ENCODE measurements at places on chromosomes 1 and 21.

GRCh38 chr1:205842229-205842628 lies 7.7 kb downstream of the PM20D1 start:
- no peak for DNase-seq

DNA sequence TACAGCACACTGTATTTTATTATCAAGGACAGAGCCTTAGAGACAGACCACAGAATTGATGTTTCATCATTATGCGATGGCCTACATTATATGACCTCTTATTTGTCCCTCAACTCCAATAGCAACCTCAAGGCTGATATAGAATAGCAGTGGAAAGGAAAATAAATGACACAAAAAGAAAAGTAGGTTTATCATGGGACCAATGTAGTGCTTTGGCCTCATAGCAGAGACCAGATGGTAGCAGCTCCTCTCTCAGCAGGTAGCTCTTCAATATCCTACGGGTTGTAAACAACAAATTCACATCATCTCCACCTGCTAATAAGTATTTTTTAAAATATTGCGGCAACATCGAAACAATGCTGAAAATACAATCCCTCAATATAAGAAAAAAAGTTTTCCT lies 25.2 kb downstream of the ANP32E start:
- DNase-seq, result no peak

DNA sequence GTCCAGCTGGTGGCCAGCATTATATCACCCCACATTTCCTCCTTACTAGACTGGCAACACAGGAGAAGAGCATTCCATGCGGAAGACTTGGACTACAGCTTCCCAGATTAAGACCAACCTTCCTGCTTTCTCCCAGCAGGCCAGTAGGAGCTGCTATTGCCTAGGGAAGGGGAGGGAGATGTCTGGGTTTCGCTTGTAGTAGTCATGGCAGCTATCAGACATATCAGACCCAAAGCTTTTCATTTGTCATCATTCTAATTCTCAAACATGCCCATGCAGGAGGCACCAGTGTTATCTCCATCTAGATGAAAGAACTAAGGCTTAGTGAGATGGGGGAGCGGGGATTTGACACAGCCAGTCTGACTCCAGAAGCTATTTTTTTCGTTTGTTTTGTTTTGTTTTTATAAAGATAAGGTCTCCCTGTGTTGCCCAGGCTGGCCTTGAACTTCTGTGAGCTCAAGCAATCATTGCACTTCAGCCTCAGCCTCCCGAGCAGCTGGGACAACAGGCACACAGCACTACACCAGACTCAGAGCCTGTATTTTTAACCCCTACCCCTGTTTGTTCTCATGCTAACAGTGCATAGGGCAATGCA lies 4.5 kb downstream of the PLA2G2A start:
- peak; percentile 3 for DNase-seq

- DNase-seq, result no peak
Measured at GRCh38 chr1:81756872-81757271, 43.9 kb upstream of the ADGRL2 start.

- no peak for DNase-seq
Measured at GRCh38 chr1:36925251-36925650, 109.1 kb downstream of the GRIK3 start.

DNA sequence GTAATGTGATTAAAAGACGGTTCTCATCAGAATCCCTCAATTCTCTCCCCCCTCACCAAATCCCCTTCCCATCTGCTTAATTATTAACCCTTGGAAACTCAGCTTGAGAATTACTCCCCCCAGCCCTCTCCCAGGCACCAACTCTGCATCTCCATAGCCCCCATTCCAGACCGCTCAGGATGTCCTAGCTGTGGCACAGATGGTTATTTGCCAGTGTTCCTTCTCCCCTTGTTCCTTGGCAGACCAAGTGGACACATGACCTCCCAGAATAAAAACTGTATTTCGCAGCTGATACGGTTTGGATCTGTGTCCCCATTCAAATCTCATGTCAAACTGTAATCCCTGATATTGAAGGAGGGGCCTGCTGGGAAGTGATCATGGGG lies 14.6 kb downstream of the HENMT1 start:
- no peak for DNase-seq

GRCh38 chr1:197180252-197180878 lies 33.9 kb upstream of the ASPM start:
- no peak for DNase-seq

- no peak for DNase-seq
Measured at GRCh38 chr1:228079013-228079412, 3.5 kb upstream of the ARF1 start.

DNA sequence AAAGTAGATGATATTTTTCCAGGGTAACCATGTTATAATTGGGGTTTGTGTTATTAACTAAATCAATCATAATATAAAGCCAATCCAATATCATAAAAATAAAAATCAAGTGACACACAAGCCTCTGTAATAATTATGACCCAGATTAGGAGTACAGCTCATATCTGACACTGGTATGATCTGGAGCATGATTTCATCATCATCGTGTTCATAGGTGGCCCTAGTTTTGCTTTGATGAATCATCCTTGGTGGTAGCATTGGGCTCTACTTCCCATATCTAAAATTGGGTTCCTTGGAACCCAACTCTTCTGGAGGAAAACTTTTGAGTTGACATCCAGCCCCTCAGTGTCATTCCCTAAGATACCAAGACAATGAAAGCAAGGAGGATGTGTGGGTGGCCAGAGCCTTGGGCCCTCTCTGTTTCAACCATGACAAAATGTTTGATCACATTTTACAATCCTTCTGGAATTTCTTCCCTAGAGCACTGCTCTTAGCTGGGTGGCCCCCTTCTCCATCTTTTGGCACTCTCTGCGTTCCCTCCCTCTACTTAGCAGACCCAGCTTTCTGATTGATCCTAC lies 37.0 kb upstream of the ENAH start:
- DNase-seq, result no peak

- DNase-seq, result no peak
Measured at GRCh38 chr1:217363319-217363718, 267.6 kb downstream of the GPATCH2 start.

- DNase-seq, result no peak
Measured at GRCh38 chr1:227316456-227316855, 1.8 kb downstream of the CDC42BPA start.

DNA sequence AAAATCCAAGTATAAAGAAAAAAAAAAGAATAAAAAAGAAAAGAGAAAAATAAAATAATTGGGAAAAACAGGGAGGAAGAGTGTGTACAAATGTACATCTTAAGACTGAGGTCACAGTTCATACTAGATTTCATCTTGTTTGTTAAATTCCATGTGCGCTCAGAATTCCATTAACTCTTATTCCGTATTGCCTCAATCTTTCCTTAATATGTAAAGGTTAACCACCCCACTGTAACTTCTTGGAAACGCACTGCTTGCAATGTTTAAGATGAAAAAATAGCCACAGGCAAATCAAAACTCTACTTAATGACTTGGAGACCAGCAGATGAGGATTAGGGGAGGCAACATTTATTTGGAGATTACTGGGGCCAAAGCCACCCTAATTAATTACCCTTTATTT lies 23.9 kb upstream of the KCNE1 start:
- DNase-seq, result no peak

- DNase-seq, result no peak
Measured at GRCh38 chr21:27569091-27569490, 602.2 kb upstream of the ADAMTS5 start.

- DNase-seq, result no peak
Measured at GRCh38 chr1:194378517-194378916, 1192.1 kb upstream of the B3GALT2 start.

- peak; percentile 56 for DNase-seq
Measured at GRCh38 chr1:2044510-2045319, 5.5 kb upstream of the PRKCZ start.

- DNase-seq, result no peak
Measured at GRCh38 chr1:226506921-226507320, 41.6 kb upstream of the STUM start.

- DNase-seq, result no peak
Measured at GRCh38 chr1:119081267-119081666, 59.2 kb downstream of the WARS2 start.

DNA sequence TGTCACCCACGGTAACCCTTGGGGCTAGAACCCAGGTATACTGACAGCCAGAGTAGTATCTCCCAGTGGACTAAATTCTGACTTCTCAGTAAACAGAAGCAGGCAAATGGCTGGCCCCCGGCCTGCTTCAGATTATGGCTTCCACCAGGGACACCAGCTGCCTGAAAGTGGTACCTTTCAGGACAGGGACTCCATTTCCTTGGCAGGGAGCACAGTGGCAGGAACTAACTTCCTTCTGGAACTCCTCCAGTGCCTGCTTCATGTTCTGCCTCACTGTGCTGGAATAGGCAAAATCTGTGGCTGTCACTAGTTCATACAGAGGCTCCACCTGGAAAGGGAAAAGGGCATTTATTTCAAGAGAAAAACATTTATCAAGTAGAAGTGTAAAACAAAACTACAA lies 32.7 kb downstream of the C8B start:
- no peak for DNase-seq

DNA sequence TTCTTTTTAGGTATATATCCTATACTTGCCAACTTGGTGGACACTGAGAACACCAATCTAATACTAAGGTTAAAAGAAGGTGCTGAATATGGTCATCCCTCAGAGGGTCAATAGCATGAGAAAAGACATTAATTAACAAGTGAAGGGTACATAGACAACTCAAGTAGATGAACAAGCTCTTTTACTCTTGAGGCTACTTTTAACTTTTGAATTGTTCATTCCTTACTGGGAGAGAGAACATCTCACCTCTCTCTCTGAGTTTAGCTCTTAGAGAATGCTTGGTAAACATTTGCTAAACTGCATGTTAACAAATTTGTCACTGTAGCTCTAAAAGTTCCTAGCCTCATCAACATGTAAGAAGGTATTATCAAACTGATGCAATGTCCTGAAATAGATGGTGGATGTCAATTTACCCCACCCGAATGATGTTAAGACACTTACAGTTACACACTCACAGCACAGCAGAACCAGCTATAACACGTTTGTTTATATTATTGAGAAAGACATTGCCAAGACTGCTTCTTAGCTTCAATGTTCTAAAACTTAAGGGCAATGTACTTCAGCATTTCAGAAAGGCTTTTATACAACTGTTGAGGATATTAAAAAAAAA lies 35.9 kb downstream of the HEATR1 start:
- DNase-seq, result no peak

GRCh38 chr1:219963432-219963831 lies 35.1 kb upstream of the SLC30A10 start:
- DNase-seq, result no peak

DNA sequence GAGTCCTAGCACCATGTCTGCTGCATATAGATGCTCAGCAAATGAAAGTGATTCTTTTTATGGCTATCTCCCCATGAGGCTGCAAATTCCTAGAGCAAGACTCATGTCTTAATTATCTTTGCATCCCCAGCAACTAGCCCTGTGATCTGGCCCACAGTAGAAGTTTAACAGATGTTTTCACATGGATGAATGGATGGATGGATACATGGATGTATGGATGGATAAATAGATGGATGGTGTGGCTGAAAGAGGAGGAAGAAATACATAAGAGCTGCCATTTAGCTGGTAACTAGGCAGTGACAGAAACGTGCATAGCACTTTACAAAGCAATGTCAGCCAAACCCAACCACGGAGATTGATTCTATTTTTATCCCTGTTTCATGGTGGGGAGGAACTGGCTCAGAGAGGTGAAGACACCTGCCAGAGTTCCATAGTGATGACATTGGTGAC lies 32.7 kb upstream of the ZBTB40 start:
- DNase-seq, result no peak

- no peak for DNase-seq
Measured at GRCh38 chr1:209708297-209708696, 3.7 kb downstream of the HSD11B1 start.

DNA sequence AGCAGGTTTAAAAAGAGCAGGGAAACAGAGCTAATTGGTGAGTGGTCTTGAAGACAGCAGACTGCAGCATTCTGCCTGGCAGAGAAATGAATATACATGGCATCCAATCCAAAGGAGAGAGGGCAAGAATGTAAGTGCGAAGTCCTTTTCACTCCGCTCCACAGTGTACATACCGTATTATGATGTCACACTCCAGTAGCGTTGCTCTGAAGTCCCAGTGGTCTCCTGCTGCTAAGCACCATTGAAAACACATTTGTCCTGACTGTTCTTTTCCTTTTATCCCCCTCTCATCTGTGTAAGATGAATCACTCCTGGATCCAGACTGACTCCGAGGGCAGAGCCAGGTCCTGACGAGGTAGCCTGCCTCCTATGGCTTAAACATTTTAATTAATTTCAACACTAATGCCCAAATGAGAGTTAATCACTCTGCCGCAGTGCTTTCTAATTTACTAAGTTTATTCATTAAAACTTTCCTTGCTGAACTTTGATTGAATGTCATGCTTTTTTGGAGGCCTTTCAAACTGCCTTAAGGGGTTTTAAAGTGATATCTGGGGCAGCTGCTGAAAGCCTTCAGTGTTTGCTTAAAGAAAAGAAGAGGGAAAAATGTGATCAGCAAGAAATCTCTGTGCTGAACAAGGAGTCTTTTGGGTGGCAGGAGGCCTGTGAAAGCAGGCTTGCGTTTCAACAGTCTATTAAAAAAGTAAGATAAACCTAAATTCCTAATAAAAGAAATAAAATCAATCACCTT lies 227.2 kb downstream of the ATG4C start:
- no peak for DNase-seq

- no peak for DNase-seq
Measured at GRCh38 chr21:35368326-35368725, 319.2 kb upstream of the RUNX1 start.

- no peak for DNase-seq
Measured at GRCh38 chr21:30434033-30434631, 4.1 kb downstream of the KRTAP13-4 start.

DNA sequence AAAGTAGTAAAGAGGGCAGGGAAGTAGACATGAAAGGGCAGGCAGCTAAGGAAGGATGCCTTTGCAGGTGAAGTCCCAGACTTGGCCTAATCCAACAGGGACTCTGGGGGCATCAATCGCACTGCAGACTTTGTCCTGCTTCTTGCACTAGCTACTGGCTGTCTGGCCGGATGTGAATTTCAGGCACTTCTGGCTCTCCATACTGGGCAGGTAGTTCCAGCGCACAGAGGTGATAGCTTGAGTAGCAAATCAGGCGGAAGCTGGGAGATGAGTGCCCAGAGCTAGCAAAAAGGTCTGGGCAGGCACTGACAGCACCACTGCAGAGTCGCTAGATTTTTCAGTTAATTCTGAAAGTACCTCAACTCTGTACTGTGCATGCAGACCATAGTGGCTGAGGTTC lies 997 bp downstream of the RSPH1 start:
- no peak for DNase-seq

GRCh38 chr1:53125623-53126360 lies 16.6 kb downstream of the SLC1A7 start:
- DNase-seq, result no peak

GRCh38 chr1:1677718-1678580 lies 14.6 kb downstream of the SLC35E2B start:
- peak; percentile 52 for DNase-seq
